Stimulated activated CD4-positive, alpha-beta T cell treated with anti-CD3 and anti-CD28 coated beads, Interleukin-1b, Interleukin-23, amount 100 ng/mL, for 48 hours (primary cell): ENCODE measurements at places on chromosomes 3 and 15.

DNA sequence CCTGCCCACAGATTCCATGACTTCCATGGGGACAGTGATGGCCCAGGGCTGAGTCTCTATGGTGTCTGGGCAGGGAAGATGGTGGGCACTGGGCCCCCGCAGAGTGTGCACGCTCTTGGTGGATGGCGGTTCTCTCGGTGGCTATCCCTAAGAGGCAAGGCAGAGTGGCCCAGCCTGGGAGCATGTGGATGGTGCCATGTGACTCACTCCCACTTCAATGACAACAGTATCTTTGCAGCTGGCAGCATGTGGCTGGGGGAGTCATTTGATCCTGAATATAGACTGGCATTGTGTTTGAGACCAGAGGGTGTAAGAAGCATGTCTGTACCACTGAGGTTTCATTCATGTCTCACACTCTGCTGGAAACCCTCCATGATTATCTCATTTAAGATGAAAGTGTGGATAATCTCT is 101.2 kb downstream of the CORO2B start:
- DNase-seq, result no peak

DNA sequence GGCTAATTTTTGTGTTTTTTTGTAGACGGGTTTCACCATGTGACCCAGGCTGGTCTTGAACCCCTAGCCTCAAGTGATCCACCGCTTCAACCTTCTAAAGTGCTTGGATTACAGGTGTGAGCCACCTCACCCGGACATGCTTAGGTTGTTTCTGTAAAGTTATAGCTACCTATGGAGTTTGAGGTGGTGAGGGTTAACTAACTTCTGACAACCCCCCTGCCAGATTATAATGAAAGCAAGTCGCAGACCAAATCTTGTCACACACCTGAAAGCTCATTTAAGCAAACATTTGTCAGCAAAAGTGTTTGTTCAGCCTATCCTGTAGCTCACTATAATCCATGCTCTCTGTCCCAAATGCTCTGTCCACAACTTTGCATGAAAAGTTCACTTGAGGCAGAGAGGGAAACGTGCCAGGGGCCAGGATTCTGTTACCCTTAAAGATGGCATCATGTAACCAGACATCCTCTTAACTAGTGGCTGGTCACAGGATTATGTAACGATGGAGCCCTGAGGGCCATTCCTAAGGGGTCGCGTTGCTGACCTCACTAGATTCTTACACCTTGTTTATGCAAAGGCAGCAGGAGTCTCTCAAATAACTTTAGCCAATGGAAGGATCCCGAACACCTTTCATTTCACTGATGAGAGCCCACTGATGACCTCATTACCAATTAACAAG is 24.1 kb upstream of the SENP5 start:
- DNase-seq, result no peak

- peak; percentile 60 for DNase-seq
Observed at GRCh38 chr15:88331291-88331690, 74.8 kb upstream of the NTRK3 start.

- DNase-seq, result no peak
Observed at GRCh38 chr15:31457631-31458526, 131.2 kb downstream of the KLF13 start.

DNA sequence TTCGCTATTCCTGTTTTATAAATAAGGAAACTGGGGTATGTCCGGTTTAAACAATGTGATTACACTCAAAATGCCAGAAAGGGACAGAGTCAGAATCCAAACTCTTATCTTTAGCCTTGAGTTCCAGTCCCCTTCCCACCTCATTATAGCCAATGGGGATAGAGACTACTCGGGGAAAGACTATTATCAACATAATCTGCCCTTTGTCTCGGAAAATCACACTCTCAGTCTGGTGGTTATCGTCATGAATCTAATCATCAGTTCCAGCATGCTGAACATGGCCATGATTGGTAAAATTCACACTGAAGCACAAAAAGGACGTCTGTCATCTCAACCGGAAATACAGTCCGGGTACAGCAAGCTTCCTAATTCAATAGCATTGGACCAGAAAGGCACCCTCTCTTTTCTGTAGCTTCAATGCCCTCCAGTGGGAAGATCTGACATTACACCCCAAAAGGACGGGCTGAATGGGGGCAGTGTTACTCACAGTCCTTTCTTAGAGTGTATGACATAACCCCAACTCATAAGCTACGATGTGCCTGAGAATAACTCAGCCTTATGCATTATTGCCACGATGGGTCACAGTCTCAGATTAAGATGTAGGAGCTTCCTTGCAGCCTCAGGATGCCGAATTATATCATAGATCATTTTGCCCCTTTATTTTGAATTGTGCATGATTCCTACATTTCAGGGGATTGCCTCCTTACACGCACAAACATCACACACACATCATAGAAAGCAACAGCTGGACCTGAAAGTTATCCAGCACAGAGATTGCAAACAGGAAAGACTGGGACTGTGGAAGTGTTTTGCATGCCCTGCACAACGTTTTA is 390.4 kb upstream of the LMCD1 start:
- peak; percentile 71 for DNase-seq

- no peak for DNase-seq
Observed at GRCh38 chr15:77221174-77221573, 150.3 kb upstream of the TSPAN3 start.

- DNase-seq, result no peak
Observed at GRCh38 chr15:37425541-37425940, 325.2 kb upstream of the MEIS2 start.

DNA sequence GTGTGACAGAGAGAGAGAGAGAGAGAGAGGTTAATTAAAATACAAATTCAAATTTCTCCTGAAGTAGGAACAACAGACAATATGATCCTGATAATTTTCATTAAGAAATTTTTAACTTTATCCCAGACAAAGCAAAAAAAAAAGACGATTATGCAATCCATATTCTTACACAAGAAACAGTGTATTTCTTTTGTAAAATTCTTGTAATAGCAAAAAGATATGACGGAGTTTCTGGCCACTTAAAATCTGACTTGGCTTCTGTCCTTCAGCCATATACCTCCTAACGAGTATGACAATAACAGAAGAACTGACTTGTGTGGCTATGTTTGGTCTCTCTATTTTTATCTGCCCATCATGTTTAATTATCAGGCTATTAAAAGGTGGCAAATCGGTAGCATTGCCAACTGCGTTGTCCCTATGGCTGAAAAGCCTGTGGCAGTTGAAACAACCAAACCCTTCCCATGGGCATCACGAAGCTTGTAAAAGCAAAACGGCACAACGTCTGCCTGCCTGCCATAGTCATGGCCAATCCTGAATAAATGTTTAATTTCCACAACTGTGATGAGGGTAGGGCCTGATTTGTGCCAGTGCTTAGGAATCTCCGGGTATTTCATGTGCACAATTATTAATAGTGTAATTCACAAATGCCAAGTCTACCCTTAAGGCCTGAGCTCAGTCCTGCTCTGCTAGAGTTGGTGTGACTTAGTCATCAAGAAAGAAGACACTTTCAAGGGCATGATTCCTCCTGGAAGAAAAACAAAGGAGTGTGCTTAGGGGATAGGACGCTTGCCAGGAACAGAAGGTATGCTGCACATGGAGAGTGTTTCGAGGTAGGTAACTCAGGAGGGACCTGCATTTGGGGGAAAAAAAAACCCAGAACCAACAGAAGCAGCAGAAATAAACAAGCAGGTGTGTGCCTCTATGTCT is 1090.2 kb downstream of the FHIT start:
- DNase-seq, result no peak

DNA sequence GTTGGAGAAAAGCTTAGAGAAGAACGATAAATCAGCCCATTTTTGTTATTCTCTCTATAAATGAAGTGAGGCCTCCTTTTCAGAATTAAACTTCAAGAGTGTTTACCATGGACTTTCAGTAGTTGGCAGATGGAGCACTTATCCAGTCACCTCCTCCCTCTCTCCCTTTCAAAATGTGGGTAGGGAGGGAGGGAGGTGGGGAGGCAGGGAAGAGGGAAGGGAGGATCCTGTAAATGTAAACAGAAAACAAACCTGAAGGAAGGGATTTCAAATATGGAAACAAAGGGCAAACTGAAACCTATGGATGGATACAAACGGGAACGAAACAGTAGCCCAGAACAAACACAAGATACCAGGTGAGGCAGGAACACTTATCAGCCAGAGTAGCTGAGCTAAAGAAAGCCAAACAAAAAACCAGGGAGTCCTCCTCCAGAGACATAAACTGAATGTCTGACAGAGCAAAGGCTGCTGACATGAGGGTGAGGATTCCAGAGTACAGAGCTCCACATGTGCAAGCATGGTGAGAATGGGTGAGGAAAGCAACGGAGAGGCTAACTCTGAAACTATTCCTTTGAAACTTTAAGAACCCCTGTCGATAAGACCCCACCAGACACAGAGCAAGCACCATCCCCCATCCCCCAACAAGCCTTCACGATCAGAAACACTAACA is 41.0 kb upstream of the GP5 start:
- DNase-seq, result no peak

GRCh38 chr15:58074452-58074851 is 8.9 kb upstream of the ALDH1A2 start:
- DNase-seq, result no peak

GRCh38 chr15:75167588-75168350 is 33.9 kb upstream of the C15orf39 start:
- peak; percentile 51 for DNase-seq

- DNase-seq, result no peak
Observed at GRCh38 chr3:179463319-179463718, 12.0 kb upstream of the GNB4 start.

DNA sequence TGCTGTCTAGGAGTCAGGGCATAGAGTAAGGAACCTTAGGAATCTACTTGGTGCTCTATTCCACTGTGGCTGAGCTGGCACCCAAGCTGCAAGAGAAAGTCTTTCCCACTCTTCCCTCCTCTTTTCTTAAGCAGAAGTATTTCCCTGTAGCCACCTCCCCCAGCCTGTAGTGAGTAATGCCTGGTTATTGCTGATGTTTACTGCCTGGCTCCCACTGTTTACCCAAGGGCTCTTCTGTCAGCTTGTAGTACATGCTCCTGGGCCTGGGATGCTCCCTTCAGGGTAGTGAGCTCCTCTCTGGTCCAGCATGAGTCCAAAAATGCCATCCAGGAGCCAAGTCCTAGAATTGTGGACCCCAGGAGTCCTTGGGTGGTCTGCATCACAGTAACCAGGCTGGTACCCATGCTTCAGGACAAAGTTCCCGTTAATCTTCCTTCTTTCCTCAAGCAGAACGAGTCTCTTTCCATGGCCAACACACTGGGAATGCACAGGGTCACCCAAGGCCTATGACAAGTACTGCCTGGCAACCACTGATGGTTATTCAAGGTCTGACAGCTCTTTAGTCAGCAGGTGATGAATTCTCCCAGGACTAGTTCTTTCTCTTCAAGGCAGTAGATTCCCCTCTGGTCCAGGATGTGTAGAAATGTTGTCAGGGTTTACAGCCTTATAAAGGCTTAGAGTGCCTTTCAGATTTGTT is 17.6 kb downstream of the GALK2 start:
- no peak for DNase-seq

- no peak for DNase-seq
Observed at GRCh38 chr3:43048470-43048869, 57.4 kb downstream of the POMGNT2 start.

DNA sequence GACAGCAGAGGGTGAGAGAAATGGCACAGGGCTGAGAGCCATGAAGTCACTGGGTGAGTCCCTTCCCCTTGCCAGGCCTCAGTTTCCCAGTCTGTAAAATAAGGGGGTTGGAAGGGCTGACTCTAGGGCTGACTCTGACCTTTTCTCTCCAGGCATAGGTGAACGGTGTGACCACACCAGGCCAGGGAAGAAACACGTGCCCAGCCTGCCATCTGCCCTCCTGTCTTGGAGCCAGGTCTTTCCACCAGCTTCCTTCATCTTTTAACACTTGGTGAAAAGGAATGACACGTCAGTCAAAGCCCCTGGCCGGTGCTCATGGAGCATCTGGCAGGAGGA is 74.4 kb downstream of the CPN2 start:
- DNase-seq, result no peak

GRCh38 chr3:76131396-76132153 is 346.2 kb upstream of the ZNF717 start:
- DNase-seq, result no peak

DNA sequence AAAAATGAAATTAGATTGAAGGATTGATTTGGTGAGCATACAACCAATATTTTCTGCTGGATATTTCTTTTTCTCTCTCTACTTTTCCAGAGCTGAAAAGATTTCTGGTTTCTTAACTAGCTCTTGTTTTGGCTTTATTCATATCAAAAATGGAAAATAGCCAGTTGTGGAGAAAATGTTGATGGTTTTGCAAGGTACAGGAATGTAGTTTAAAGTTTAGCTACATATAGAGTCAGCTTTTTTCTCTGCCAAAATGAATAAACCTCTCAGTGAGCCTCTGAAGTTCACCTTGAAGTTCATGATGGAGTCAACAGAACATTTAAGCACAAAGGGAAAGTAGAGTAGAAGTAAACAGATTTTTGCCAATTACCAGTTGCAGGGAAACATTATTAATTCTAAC is 720.5 kb upstream of the ALCAM start:
- no peak for DNase-seq

GRCh38 chr3:152638707-152639450 is 196.1 kb upstream of the P2RY1 start:
- no peak for DNase-seq

GRCh38 chr3:61066800-61067199 is 184.5 kb downstream of the FHIT start:
- no peak for DNase-seq

DNA sequence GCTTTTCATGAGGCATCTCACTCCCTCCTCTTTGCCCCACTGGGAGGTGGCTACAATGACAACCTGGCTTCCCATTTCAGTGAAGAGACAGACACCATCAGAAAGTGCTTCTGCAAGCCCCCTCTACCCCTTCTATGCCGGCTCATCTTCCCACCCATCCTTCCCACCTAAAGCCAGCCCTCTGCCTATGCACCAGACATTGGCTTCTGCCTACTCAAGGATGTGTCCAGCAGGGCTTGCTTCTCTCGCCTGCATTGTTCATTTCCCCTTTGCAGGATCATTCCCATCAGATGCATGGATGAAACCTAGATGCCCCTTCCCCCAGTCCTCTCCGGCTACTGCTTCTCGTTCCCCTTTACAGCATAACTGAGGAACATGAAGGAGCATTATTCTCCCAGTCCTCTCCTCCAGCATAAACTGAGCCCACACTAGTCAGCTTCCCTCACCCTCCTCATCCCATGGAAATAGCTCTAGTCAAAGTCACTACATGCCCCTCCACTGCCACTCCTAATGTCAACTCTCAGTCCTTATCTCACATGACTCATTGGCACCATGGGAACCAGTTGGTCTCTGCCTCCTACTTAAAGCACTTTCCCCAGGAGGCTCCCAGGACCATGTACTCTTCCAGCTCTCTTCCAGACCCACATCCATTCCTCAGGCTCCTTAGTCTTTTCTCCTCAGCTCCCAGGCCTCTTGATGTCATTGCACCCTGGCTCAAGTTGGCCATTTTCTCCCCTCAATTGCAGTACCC is 47.9 kb downstream of the TM2D3 start:
- DNase-seq, result no peak
